Renal cortex interstitium (tissue), 15 donors: ENCODE measurements at places on chromosomes 16 and 17.

DNA sequence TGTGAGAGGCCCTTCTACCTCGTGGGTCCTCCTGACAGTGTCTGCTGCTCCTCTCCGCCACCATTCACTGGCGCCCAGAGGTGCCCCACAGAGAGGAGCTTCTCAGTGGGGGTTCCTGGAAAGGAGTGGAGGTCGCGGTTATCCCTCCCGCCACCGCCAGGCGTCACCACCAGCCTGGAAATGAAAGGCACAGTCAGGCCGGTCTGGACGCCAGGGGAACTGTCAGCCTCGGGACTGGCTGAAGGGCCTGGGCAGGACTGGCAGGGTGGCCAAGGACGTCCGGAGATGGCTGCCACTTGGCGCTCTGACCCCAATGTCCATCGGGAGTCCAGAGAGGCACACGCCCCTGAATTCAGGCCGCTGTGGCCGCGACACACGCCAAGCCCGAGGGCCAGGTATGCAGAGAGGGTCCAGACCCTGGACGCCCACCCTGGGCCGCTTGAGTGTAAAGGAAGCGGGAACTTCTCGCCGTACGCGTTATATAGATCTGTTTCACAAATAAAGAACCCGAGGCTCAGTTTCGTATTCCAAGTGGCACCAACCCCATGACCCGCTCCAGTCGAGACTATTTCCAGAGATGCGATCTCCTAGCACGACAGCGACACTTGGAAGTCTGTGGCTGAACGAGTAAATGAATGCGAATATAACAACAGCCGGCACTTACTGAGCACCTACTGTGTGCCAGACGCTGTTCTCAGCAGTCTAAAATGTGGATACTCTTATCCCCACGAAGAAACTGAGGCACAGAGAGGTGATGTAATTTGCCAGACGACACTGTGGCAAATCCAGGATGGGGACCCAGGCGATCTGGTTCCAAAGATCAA is 7.6 kb upstream of the NXPH3 start:
- no peak for DNase-seq

DNA sequence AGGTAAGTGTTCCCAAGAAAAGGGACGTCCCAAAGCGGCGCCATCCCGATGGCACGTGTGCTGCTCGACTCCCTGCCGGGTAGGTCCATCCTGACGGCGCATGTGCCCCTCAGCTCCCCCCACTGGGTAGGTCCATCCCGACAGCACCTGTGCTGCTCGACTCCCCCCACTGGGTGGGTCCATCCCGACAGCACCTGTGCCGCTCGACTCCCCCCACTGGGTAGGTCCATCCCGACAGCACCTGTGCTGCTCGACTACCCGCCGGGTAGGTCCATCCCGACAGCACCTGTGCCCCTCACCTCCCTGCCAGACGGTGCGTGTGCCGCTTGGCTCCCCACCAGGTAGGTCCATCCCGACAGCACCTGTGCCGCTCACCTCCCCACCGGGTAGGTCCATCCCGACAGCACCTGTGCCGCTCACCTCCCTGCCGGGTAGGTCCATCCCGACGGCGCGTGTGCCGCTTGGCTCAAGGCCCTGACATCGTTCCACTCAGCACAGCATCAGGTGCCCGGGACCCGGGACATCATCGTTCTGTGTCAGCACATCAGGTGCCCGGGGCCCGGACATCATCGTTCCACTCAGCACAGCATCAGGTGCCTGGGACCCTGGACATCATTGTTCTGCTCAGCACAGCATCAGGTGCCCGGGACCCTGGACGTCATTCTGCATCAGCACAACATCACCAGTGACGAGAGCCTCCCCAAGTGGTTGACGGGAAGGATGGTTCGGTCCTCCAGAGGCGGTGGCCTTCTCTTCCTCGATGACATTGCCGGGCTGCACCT is 5.7 kb upstream of the FN3K start:
- DNase-seq = no peak

DNA sequence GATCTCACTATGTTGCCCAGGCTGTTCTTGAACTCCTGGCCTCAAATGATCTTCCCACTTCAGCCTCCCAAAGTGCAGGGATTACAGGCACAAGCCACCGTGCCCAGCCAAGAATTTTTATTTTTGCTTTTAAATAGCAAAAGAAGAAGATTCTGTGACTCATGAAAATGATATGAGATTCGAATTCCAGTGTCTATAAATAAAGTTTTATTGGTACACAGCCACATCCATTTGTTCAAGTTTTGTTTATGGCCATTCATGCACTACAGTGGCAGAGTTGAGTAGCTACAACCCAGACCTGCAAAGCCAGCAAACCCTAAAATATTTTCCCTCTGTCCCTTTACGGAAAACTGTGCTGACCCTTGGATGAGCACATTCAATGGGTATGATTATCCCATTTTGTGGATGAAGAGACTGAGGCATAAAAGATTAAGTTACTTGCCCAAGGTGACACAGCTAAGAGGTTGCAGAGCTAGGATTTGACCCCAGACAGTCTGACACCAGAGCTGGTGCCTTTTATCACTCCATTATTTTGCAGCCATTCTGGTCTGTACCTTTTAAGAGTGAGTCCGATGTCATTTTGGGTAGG is 34.2 kb downstream of the SCNN1G start:
- no peak for DNase-seq

DNA sequence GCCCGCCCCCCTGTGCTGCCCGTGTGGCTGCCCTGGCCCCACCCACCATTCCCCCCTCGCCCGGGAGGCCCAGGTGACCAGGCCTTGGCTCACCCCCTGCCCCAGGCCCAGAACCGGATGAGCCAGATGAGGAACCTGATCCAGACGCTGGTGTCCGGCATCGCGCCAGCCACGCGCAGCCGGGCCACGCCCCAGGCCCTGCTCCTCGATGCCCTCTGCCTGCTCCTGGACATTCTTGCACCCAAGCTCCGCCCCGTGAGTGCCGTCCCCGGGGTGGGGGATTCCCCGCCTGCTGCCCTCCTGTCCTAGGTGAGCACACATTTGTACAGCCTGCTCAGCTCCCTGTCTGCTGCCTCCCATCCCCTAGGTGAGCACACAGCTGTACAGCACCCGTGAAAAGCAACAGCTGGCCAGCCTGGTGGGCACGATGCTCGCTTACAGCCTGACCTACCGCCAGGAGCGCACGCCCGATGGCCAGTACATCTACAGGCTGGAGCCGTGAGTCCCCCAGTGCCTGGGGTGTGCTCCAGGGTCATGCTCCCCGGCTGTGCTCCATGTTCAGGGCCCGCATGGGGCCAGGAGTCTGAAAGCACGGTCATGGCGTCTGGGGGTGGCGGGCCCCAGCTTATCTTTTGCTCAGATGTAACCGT is 4.8 kb downstream of the GNG13 start:
- no peak for DNase-seq

- DNase-seq = no peak
These were observed 42.1 kb downstream of the CYB5B start for GRCh38 chr16:69466547-69466946.

DNA sequence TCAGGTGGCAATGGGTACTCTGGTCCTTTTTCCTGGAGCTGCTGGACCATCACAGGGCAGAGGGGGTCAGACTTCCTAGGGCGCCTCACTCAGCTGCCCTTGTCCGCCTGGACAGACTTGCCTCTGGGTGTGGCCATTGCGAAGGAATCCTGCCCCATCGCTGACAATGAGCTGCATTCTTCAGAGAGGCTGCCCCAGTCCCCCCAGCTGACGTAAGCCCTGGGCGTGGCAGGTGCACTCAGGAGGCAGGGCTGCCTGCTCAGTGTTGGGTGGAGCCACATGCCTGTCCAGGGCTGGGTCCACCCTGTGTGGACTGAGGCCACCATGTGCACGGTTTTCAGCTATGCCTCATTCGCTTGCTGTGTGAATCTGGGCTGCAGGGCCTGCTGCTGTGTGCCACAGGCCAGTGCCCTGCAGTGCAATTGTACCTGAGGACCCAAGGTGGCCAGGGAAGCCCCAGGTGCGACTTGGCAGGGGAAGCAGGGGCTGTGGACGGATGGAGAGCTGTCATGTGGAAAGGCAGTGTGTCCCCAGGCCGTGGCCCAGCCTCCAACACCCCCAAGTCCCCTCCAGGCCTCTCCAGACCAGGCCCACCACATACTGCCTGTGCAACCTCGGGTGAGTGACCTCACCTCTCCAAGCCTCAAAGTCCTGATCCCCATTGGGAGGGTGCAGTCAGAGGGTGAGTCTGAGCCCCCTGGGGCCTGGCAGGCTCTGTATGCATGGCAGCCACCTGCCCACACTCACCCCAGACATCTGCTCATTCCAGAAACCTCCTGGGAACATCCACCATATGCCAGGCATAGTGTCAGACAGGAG is 14.0 kb upstream of the MPRIP start:
- no peak for DNase-seq

DNA sequence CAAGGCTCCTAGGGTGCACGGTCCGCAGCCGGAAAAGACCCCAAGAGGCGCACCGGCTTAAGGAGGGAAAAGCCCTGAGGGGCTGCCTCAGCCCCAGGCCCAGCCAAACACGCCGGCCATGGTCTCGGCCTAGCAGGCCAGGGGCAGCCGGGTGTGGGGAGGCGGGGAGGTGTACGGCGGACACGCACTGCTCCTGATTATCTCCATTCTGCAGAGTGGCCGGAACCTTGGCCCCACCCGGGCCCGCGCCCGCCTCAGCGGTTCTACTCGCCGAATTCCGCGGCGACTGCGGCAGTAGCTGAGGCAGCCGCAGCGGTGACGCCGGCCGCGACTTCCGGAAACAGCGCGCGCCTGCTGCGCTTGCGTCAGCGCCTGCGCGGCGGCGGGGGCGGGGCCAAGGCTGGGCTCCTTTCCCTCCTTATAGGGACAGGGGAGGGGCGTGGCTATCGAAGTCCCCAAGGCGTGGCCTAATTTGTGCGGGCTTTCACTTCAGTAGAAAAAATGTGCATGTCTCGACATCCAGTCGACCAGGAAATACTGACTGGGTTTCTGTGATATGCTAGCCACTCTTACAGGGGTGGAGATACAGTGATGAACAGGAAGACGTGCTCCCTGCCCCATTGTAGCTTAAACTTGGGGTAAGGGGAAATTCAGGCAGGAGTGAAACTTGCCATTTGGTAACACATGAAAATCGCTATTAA is at the start of gene PARN:
Gene PARN, minus strand, starts transcription at position 342 of the 701 bp plus-strand sequence. Its CDS starts 135 bp downstream, at position 207.
- peak; percentile 93 for DNase-seq

DNA sequence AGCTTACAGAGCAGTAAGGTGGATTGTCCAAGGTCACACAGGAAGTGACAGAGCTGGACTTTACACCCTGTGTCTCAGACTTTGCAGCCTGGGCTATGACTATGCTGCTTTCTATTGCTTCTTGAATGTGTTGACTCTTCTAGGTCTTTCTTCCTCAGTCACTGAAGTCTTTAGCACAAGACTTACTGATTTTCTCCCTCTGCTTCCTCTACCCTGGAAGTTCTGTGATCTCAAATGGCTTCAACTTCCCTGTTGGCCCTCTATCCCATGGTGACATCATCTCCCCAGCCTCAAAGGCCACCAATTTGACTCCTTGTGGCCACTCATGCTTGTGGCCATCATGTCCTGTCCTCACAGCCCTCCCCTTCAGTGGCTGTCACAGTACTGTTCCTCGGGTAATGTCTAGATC is 181.3 kb downstream of the HS3ST3A1 start:
- DNase-seq = no peak

GRCh38 chr17:76918811-76919210 is 50.6 kb downstream of the MGAT5B start:
- no peak for DNase-seq

GRCh38 chr16:65905331-65905730 is 461.2 kb upstream of the CDH5 start:
- peak; percentile 11 for DNase-seq

GRCh38 chr16:739560-740458 is 988 bp downstream of the CIAO3 start:
- DNase-seq = no peak

DNA sequence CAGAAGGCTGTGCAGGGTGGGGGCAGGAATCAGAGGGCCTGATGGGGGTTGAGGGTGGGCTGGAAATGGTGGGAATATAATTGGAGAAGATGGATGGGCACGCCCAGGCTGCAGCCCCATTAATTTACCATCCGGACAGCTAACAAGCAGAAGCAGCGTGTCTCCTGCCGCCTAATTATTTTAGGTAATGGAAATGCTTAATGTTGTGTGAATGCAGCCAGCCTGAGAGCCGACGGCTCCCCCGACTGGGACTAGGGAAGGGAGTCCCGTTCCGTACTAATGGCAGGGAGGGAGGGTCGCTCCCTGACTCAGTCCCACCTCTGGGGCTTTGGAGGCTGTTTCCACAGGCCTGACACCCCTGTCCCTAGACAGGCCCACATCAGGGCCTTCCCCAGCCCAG is 4.7 kb upstream of the OVCA2 start:
- no peak for DNase-seq

GRCh38 chr17:7560172-7561027 is 1.3 kb upstream of the SENP3 start:
- DNase-seq = peak; percentile 58

GRCh38 chr16:2915196-2915929 is 3.6 kb downstream of the FLYWCH1 start:
- DNase-seq = no peak

- DNase-seq = no peak
These were observed 4.6 kb downstream of the IGFBP4 start for GRCh38 chr17:40447806-40448205.

DNA sequence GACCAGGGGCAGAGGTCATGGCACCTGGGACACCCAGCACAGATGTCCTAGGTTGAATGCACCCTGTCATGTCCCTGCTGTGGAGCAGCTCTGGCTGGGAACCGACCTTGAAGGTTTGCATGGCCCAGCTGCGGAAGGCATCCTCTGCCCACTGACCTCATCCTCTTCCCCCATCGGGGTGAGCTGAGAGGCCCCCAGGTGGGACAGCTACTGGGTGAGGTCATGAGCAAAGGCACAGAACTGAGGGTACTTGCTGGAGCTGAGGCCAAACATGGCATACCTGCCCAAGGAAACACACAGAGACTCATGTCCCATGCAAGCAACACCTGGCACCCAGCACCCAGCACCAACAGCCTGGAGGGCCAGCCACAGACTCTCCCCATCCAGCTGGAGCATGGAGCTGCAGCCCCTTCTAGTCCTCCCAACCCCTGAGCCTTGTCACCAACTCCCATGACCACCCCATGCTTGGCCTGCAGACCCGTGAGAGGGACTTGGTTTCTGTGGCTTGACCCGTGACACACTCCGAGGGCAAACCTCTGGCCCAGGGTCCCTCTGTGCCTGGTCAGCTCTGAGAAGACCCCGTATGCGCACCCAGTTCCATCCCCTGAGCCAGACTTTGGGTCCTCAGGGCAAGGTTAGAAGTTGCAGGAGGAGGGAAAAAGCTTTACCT is 33.1 kb downstream of the LGALS9 start:
- DNase-seq = no peak

GRCh38 chr16:89046491-89046890 is 47.2 kb upstream of the ACSF3 start:
- DNase-seq = no peak

GRCh38 chr16:58009856-58010416 is 8.7 kb downstream of the USB1 start:
- DNase-seq = no peak

- DNase-seq = no peak
These were observed 401.3 kb downstream of the WWOX start for GRCh38 chr16:78500659-78501270.

DNA sequence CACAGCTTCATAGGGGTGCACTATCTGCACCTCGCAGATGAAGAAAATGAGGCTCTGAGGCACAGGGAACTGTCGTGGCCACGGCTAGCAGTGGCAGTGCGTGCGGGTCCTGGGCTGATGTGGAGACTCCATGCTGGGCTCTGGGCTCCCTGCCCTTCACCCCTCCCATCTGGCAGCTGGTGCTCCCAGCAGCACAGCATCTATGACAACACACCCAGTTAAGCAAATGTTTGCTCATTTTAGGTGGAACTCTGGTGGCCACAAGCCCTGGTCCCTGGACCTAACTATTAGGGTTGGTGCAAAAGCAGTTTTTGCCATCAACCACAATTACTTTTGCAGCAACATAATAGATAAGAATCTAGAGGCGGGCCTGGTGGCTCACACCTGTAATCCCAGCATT is 30.9 kb downstream of the IFT140 start:
- DNase-seq = no peak

GRCh38 chr16:81592353-81592866 is 147.8 kb downstream of the CMIP start:
- DNase-seq = no peak
